ENCODE measurements at places on chromosomes 12 and 14.

- no peak for DNase-seq
These were observed 44.1 kb upstream of the CISTR start for GRCh38 chr12:53795927-53796326.

DNA sequence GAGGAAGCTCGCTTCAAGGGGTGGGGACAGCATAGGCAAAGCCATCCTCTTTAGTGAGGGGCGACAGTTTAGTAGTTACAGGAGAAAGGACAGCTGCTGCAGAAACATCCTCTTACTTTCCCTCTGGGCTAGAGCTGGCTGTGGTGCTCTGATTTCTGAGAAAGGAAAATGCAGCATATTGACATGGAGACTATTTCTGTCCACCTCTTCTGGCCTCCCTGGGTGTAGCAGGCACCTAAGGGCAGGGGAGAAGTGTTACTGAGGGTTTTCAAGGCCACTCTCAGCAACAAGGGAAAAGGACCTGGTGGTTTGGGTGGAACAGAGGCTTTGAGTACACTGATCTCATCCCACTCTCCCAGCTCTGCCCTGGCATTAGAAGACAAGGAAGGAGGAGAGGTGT is 40.0 kb upstream of the CTDSP2 start:
- no peak for DNase-seq

DNA sequence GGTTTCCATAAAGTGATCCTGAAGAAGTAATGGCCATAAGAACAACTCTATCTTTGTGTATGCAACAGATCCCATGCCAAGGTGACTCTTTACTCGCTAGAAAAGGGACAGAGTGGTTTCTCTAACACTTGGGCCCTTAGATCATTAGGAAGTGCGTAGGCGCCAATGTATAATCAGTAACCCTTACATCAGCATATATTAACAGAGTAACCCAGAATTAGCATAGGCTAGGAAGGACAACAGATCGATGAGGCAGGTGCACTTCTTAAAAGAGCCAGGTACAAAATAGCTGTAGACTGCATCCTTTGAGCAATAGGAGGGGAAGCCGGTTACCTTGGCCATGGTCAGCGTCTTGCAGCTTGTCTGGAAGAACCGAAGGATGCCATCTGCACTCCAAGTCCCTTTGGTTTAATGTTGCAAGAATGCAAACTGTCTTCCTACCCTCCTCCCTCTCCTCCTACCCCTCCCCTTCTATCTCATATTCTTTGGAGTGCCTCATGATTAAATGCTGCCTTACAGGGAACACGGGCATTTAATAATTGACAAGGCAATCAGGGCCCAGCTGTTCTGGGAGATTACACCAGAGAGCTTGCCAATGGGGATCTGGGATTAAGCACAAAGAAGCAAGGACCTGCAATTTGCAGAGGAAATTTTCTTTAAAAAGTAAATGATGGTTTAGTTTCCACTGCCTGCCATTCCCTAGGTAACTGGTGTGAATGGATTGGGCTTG is 8.0 kb downstream of the GSG1 start:
- DNase-seq, result no peak

DNA sequence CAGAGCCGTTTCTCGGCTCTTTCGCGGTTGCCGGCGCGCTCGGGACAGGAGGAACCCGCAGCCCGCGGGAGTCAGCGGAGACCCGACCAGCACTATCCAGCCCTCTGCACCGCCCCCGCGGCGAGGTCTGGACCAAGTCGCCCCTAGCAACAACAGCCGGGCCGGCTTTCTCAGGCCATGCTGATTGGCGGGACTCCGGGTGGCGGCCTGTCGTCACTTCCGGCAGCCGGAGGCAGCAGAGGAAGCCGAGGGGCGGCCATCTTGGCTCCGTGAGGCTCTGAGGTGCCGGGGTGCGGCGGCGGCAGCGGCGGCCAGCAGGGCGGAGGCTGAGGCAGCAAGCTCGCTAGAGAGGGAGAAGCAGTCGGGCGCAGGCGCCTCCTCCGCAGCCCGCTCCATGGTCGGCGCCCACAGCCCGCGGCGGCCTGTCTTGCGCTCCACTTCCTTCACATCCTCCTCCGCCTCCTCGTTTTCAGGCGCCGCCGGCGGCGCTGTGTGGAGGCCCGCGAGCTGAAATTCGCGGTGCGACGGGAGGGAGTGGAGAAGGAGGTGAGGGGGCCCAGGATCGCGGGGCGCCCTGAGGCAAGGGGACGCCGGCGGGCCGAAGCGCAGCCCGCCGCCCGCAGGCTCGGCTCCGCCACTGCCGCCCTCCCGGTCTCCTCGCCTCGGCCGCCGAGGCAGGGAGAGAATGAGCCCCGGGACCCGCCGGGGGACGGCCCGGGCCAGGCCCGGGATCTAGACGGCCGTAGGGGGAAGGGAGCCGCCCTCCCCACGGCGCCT is at the start of gene MARK3:
Gene MARK3, plus strand, starts transcription at position 264 of the 777 bp plus-strand sequence. CDS start 615 bp downstream, outside the sequence.
- DNase-seq, result peak; percentile 96

DNA sequence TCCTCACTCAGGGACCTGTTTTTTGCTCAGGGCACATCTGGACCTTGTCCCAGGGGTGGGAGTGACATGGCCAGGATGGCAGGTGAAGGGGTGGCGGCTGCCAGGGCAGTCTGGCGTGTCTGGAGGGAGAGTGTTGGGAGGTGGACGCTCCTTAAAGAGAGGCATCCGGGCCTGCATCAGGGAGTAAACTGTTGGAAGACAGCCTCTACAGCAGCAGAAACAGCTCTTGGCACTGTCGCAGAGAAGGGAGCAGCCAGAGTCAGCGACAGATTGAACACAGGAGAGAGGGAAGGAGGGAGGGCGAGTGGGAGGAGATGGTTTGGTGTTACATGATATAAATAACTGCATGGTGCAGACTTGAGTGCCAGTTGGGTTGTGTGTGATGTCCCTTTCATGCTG is 52.8 kb downstream of the IGF1 start:
- peak; percentile 28 for DNase-seq

GRCh38 chr12:60148109-60148508 is 552.3 kb downstream of the SLC16A7 start:
- peak; percentile 63 for DNase-seq

DNA sequence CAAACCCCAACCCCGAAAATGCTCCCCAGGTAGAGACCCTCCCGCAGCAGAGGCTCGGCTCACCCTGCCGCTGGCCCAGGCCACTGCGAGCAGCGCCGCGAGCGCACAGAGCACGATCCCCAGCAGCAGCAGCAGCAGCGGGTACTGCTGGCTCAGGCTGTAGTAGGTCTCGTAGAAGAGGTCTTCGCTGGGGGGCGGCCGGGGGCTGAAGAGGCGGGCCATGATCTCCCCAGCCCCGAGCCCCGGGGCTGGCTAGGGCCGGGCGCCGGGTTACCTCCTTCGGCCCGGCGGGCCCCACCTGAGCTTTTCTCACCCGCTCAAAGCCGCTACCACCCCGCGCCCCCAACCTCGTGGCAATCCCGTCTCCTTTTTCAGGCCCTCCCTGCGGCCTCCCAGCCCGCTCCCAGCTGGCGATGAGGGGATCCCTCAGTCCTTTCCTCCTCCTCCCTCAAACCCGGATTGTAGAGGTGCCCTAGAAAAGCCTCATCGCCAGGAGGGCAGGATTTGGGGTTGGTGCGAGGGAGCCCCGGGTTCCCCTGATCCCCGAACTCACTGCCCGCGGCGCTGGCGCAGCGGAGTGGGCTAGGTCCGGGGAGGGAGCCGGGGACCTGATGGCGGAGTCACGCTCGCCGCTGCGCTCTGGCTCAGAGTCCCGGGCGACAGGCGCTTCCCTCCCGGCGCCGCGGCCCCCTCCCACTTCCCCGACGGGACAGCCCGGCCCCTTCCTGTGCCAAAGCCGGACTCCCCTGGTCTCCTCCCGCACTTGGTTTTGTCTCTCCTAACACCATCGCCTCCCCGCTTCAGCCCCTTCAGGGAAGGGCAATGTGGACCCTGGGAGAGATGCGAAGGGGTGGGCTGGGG is at the start of gene ADCY4:
Gene ADCY4, minus strand, starts transcription at position 641 of the 861 bp plus-strand sequence. Its CDS starts 419 bp downstream, at position 222.
- DNase-seq, result no peak

All from MG63 (cell line).